MCF 10A (cell line): ENCODE measurements at places on chromosomes 1 and 21. TPM values are rescaled to one million over a fixed set of nuclear protein-coding genes. Genes with fewer than 3 reads are reported as not detected.

ENAH gene
- total RNA-seq = 346 and 420 TPM in 2 replicates

POLR3GL gene
- 17.6 and 20.9 TPM in 2 replicates for total RNA-seq

CCDC181 gene
- not detected in 2 replicates for total RNA-seq

PADI1 gene
- total RNA-seq = 0.10 and 0.58 TPM in 2 replicates

TMEM82 gene
- total RNA-seq = not detected in 2 replicates

TNNI3K gene
- 1.1 TPM in 1 of 2 replicates, not detected in the other for total RNA-seq

LCE2A gene
- not detected in 2 replicates for total RNA-seq

LY9 gene
- not detected in 2 replicates for total RNA-seq

RXFP4 gene
- total RNA-seq = not detected in 2 replicates

PLA2G4A gene
- total RNA-seq = 2.1 and 3.8 TPM in 2 replicates

ALX3 gene
- not detected in 2 replicates for total RNA-seq

FAM76A gene
- total RNA-seq = 9.7 and 9.9 TPM in 2 replicates

ERICH3 gene
- not detected in 2 replicates for total RNA-seq

APH1A gene
- total RNA-seq = 123 and 154 TPM in 2 replicates

OR6K3 gene
- not detected in 2 replicates for total RNA-seq

RAB25 gene
- total RNA-seq = 1.6 and 5.5 TPM in 2 replicates

GBP4 gene
- 0.05 TPM in 1 of 2 replicates, not detected in the other for total RNA-seq

C1QC gene
- not detected in 2 replicates for total RNA-seq

AUNIP gene
- total RNA-seq = 5.2 and 9.4 TPM in 2 replicates

CYP4B1 gene
- 5.9 and 10.1 TPM in 2 replicates for total RNA-seq

ZNF362 gene
- total RNA-seq = 14.8 and 15.8 TPM in 2 replicates

CLDN17 gene
- total RNA-seq = not detected in 2 replicates

MEF2D gene
- total RNA-seq = 113 and 131 TPM in 2 replicates

SPATA21 gene
- not detected in 2 replicates for total RNA-seq
